Smooth muscle cell of the brain vasculature (primary cell): ENCODE measurements at places on chromosomes 11 and 22.

GRCh38 chr11:108781946-108782345, 117.1 kb downstream of the DDX10 start:
- DNase-seq, result no peak

GRCh38 chr11:44804449-44805437, 78.0 kb downstream of the TSPAN18 start:
- DNase-seq, result no peak

- DNase-seq, result no peak
Observed at GRCh38 chr11:76649011-76649410, 21.5 kb downstream of the LRRC32 start.

DNA sequence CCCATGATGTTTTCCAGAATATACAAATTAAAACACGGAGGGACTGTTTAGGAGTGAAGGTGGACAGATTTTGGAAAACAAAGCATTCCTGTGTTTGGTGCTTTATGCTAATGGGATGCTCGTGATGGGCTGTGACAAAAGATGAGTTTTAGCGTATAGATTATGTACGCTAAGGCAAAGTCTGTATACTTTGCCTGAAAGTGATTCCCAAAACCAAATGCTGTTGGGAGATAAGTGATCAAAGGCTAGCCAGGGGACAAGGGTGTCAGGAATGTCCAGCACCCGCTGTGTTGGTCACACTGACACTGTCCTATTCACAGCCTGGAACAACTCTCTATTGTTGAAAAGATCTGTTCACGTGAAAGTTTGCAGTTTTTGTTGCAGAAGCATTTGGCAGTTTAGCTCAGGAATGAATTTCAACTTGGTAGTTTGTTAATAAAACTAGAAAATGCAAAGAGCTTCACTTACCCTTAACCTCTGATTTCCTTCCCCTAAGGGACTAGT, 1.5 kb downstream of the JAM3 start:
- no peak for DNase-seq

DNA sequence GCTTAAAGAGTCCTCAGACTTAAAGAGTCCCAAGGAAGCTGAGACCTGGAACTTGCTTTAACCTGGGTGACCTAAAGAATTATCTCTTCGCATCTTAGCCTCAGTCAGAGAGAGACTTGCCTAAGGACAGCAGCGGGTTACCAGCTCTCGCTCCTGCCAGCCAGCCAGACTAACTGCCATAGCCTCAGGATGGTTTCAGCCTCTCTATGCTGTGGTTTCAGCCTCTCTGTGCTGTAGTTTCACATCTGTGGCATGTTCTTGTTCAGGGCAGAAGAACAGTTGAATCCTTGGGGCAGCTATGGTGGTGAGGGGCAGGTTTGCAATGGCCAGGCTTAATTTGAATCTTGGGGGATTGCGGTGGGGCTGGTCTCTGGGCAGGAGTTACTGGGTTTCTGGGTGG, 2.3 kb downstream of the FRMD8 start:
- DNase-seq, result no peak

DNA sequence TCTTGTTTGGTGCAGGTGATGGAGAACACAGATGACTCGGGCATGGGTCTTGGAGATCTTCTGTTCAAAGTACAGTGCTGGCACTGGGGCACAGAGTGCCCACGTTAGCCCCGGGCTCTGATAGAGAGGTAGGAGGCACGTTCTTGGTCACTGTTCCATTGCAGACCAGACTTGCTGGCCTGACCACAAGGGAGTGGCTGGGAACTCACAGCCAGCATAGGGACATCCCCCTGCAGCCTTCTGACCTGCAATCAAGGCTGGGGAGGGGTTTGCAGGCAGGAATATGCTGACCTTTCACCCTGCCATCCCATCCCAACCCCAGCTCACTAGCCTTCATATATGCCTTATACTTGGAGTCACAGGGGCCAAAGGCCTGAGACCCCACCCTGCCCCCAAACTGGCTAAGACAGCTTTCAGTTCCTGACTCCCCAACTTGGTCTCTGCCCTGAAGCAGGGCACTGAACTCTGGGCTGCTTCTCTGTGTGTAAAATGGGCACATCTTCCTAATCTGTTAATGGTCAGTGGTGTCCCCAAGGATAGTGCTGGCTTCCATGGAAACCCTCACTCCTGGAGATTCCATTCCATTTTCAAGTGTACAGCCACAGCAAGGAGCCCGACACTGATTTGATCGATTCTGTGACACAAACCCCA, 4.6 kb downstream of the MRPL49 start:
- DNase-seq, result no peak

- DNase-seq, result no peak
Observed at GRCh38 chr22:19292458-19293230, 1.1 kb upstream of the CLTCL1 start.

DNA sequence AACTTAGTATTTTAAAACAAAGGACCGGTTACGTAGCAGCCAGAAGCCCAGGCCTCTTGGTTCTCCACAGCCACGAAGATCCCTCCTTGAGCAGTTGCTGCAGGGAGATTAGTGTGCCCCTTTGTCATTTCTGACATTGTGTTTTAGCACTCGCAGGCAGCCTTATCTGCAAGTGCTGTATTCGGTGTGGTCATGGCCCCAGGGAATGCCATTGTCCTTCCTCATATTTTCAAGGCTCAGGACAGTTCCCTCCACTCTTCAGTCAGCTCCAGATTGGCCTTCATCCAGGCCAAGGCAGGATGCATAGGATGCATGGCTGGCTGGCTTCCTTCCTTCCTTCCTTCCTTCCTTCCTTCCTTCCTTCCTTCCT, 88.5 kb downstream of the ZBTB16 start:
- DNase-seq, result no peak

DNA sequence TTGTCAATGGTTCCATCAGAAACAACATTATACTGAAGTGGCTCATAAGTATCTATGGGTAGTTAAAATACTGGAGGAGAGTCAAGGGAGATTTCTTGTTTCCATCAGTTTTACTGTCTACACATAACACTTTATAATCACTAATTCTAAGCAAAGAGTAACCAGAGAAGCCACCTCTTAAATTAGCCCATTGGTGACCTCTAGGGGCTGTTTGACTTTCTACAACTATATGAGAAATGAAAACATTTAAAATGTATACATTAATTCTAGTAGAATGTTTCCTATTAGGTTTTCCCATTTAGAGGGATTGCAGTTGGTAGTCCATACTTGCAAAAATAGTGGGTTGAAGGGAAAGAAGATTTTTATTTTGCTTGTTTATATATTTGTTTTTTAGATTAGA, 504.3 kb downstream of the FAM181B start:
- DNase-seq, result peak; percentile 24

GRCh38 chr11:122050021-122050690, 65.9 kb downstream of the BLID start:
- no peak for DNase-seq

DNA sequence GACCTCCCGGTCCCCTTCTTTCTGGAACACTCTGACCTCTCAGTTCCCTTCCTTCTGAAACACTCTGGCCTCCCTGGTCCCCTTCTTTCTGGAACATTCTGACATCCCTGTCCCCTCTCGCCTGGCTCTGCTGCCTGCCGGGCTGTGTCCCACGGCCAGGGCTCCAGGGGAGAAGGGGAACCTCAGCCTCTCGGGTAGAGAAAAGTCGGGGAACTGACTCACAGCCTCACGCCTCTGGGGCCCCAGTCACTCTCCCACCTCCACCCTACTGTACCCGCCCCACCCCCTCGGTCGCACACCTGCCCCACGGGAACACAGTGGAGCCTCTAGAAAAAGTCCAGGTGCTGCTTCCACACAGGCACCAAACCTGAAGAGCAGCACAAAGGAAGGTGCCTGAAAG, 93.3 kb downstream of the BRD1 start:
- DNase-seq, result no peak

- no peak for DNase-seq
Observed at GRCh38 chr11:128548649-128549255, 38.6 kb downstream of the ETS1 start.

- no peak for DNase-seq
Observed at GRCh38 chr11:2928605-2929530, at the start of gene PHLDA2. PHLDA2 (minus strand) TSS chr11:2929420; CDS start chr11:2929364, 56 bp downstream.

DNA sequence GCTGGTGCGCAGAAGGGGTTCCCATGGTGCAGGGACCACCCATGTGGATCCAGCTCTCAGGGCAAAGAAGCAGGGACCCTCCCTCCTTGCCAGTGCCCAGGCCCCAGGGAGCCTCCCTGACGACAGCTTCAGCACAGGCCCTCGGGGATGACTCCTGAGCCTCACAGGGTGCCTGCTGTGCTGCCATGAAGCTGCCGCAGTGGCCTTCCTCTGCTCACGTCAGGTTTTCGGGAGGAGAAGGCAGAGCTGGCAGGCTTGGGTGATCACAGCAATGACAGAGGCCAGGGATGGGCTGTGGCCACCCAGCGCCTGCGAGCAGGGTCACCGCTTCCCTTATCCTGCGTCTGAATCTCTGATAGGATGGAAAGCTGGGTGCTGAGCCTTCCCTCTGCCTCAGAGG, 276.2 kb downstream of the BRD1 start:
- no peak for DNase-seq

DNA sequence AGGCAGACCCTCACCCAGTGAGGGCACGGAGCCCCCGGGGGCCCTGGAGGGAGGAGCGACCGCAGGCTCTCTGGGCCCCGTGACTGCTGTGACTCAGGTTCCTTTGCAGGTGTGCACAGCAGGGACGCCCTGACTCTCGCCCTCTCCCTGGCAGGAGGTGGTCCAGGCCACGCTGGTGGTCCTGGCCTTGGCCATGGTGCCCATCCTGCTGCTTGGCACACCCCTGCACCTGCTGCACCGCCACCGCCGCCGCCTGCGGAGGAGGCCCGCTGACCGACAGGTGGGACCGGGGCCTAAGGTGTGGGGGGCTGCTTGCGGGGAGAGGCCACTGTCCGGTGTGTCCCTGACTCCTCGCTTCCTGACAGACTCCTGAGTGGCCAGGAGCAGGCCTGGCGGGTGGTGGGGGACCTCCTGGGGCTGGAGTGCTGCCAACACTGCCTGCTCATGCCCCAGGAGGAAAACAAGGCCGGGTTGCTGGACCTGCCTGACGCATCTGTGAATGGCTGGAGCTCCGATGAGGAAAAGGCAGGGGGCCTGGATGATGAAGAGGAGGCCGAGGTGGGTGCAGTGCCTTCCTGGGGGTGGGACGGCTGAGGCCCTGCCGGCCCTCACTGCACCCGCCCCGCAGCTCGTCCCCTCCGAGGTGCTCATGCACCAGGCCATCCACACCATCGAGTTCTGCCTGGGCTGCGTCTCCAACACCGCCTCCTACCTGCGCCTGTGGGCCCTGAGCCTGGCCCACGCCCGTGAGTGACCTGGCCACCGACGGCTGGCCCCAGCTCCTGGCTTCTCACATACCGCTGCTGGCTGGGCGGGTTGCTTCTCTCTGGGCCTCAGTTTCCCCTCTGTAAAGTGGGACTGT, 10.9 kb downstream of the TCIRG1 start:
- no peak for DNase-seq
